ENCODE measurements at places on chromosomes 13 and 19.

DNA sequence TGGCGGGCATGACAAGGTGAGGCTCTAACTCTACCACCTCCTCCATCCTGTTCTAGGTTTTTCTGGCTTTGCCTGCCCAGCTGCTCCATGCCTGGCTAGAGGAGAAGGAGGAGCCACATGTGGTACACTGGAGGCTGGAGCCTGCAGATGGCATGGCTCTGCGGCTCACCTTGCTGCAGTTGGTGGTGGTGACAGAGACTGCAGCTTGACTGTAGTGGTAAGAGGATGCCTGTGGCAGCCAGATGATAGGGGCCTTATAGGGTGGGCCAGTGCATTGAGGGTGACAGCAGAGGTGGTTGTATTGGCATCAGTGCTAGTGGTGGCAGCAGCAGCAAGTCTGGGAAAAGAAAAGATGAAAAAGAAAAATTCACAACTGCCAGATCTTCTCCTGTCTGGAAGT lies 146.2 kb downstream of the TNFRSF19 start:
- no peak for DNase-seq

- DNase-seq: no peak
These were observed 6.4 kb downstream of the RPL21 start for GRCh38 chr13:27257648-27258253.

DNA sequence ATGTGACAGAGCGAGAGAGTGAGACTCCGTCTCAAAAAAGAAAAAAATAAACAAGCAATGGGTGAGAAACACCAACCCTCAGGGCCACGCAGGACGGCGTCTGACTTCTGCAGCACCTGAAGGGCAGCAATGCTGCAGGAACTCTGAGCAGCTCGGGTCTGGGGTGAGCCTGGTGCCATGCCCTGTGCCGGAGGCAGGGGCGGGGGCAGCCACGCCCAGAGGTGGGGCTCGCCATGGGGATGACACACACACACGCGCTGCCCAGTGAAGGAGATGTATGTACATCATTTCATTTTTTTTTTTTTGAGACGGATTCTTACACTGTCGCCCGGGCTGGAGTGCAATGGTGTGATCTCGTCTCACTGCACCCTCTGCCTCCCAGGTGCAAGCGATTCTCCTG lies 24.3 kb downstream of the GPX4 start:
- no peak for DNase-seq

- no peak for DNase-seq
These were observed 6.6 kb upstream of the MCF2L start for GRCh38 chr13:112962396-112962795.

DNA sequence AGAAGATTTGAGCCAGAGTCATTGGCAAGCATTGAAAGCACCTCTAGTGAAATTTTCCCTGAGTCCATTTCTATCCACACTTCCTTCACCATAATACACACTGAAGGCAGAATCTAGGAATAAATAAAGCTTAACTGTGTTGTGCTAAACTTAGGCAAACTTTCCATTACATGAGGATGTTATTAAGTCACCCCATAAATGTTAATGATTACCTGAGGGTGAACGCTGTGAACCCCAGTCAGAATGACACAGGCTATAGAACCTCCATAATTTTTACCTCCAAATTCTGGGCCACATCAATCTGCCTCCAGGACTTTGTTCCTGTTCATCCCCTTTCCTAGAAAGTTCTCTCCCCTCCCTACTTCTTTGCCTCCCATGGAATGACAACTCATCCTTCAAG lies 71.0 kb downstream of the RAP2A start:
- no peak for DNase-seq

DNA sequence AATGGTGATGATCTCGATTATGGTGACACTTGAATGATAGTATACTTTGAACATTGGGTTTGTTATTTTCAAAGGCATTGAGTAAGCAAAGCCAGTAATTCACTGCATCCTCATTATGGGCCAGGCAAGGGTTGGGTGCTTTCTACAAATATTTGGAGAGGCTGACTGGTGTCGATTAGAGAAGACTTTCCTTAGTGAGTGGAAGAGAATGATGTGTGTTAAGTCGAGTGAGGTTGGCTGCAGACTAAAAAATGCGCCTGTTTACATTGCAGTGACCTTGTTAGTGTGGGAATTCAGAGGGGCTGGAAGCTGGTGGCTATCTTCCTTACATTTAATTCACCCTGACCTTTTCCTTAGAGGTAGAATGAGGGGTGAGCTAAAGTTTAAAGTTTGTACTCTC lies 22.4 kb upstream of the RNF113B start:
- no peak for DNase-seq

DNA sequence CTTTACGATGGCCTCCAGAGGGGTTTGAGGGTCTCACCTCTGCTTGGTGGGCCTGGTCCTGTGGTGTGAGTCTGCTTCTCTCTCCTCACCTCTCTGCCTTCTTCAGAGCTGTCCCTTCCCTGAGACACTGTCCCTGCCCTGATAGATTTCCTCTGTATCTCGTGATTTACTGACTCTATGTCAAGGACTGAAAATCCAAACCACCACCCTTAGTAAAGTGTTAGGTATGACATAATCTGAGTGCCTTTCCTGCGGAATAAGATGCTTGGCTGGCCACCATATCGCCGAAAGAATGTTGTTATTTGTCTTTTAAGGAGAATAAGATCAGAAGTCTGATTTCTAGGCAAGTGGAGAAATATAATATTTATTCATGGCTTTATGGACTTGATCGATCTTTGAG lies 7.2 kb downstream of the SLC25A15 start:
- DNase-seq: no peak

GRCh38 chr19:7595466-7596133 lies at the start of gene CAMSAP3:
TSS of gene CAMSAP3 (plus strand) at chr19:7595863. CDS start at chr19:7596003, 140 bp downstream.
- DNase-seq: peak; percentile 85

- DNase-seq: no peak
These were observed 460.8 kb downstream of the TBC1D4 start for GRCh38 chr13:75021151-75021550.

DNA sequence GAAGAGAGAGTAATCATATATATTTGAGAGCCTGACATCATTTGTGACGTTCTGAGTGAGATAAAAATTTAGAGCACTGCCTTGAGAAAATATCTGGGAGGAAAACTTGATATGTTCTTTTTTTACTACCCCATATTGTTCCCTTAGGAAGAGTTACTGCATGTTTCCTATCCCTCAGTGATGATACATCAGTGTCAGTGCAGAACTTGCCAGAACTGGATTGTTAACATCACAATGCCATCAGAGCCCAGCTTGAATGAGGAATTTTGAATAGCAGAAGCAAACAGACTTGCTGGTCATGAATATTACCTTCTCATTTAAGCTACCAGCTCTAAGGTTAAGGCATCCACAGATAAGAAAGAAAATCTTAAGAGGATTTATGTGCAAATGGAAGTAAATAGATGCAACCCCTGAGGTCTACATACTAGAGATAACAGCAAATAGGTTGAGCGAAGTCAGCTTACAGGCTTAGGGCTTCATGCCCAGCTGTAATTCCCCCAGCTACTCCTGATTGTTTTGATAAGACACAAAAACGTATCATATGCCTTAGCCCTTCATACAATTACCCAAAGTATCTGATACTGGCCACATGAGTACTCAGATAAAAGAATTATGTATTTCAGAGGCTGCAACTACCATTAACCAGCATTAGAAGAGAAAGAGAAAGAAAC lies 313.7 kb upstream of the ATXN8OS start:
- no peak for DNase-seq

- DNase-seq: peak; percentile 67
These were observed 65.1 kb upstream of the GTF3A start for GRCh38 chr13:27359199-27359821.

- DNase-seq: no peak
These were observed 499.7 kb downstream of the COG6 start for GRCh38 chr13:40155201-40155600.

DNA sequence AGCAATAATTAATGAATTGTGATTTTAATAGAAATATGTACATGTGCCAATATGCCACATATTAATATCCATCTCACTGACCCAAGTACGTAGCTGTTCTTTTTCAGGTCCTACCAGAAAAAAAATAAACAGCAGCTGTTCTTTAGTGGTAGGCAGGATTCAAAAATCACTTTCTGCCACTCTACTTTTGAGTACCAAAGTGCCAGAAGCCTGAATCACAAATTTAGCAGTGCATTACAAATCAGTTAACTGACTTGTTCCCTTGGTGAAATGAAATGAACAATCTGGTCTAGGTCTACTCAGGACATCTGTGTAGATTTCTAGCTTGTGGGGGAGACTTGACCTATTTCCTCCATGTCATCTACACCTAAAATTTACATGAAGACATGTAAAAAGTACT lies 775.5 kb upstream of the GPC6 start:
- DNase-seq: no peak

GRCh38 chr19:53076984-53077383 lies 26.2 kb downstream of the ZNF160 start:
- peak; percentile 41 for DNase-seq

- no peak for DNase-seq
These were observed 413.2 kb downstream of the MZT1 start for GRCh38 chr13:72314210-72314609.

DNA sequence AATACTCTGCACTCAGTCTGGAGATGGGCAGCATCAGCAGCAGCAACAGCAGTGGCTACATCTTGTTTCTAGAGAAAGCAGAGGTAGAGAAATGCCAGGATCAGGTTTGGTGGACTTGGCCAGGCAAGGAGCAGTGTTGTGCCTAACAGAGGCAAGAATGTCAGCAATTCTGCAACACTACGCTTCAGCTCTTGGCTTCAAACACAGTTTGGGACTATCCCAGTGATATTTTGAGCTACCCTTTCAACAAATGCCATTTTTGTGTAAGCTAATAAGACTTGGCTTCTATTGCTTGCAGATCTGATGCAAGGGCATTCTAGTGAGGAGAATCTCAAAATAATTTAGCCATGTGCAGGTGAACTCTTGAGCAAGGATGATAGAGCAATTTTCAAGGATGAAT lies 271.3 kb downstream of the PCDH20 start:
- DNase-seq: no peak

DNA sequence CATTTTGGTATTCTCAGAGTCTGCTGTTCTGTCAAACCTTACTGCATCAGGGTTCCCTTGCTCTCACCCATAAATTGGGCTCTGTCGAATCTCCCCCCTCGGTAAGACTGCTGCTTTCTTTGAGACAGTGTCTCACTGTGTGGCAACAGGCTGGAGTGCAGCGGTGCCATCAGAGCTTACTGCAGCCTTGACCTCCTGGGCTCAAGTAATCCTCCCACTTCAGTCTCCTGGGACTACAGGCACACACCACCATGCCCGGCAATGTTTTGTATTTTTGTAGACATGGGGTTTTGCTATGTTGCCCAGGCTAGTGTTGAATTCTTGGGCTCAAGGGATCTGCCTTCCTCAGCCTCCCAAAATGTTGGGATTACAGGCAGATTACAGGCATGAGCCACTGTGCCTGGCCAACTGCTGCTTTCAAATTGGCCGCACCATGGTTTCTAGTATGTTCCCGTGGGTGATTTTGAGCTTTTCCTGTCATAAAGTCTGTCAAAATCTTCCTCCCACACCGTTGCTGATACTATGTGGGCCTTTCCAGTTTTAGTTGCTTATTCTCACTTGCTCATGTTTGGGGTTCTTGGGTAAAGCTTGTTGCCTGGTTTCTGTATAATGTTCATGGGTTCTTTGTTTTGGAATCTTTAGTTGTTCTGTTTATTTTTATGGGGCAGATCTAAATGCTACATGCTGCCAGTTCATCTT lies 10.6 kb downstream of the RFC3 start:
- DNase-seq: no peak
